Cortex of kidney (tissue), 1 donor: ENCODE measurements at places on chromosomes 3 and 15.

DNA sequence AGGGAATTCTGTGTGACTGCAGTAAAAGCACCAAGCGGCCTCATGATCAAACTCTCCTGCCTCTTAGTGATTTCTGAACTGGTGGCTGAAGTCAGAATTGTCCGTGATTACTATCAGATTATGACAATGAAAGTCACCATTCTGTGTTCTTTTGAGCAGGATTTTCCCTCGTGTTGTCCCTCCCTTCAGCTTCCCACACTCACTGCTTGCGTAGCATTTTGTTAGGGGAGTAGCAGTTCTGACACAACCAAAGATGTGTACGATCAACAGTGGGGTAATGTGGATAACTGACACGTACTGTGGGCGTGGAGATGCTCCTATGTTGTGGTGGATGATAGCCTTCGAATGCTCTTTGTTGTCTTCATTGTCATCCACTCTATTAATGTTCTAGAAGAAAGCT, 67.8 kb upstream of the ICE2 start:
- no peak for DNase-seq

DNA sequence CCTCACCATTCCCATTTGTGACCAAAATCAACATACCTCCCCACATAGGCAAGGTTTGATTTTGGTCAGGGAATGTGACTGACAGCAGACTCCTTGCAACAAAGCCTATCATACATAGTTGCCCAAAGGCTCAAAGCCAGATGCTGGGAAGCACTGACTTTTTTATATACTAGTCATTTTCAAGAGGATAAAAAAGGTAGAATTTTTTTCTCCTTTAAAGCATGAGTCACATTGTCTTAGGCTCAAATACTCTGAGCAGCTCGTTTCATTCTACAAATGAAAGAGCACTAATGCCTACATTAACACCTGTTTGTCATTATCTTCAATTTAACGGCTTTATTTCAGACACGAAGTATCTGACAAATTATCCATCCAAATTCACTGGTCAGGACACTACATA, 36.2 kb downstream of the ICE2 start:
- DNase-seq, result no peak

DNA sequence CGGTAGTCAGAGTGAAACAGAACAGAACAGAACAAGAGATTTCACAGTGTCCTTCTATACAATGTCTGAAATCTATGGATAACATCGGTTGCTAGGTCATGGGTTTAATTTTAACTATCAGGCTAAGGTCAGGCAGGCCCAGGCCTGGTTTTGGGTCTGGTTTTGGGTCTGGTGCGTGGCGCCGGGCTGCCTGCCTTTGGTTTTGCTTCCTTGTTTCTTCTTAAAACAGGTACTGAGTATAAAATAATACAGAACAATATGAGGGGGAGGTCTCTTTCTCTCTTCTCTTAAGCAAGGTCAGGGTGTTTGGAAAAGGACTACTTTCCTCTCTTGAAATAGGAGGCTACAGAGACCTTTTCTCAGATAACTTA, 1.4 kb downstream of the AEN start:
- no peak for DNase-seq

DNA sequence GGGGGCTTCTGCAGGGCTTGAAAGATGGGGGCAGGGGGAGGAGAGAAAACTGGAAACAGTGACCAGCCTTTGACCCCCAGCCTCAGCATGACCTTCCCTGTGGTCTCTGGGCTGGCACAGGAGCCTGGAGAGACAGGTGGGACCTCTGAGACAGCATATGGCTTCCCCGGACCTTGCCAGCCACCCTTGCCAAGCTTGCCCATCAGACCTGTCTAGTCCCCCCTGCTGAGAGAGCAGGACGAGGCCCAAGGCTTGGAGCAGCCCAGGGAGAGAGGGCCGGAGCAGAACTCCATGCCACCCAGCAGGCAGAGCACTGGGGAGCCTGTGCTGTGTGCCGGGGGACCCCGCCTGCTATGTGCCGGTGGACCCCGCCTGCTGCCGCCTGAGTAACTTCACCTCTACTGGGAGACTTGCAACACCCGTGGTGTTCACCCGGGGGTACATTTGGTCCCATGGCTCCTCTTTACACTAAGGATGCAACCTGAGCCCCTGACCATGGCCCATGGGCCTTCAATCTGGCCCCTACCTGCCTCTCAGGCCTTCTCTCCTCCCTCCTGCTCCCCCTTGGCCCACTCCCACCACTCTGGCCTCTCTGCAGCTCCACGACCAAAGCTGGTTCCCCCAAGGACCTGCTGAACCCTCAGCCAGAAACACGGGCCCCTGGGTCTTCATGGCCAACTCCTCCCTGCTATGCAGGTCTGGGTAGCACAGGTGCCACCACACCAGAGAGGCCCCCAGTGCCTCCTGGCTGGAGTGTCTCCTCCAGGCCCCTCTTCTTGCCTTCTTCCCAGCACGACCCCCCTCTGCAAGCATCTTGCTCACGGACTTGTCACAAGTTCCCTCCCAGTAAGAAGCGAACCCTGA, 21.1 kb upstream of the SLC41A3 start:
- DNase-seq, result no peak

DNA sequence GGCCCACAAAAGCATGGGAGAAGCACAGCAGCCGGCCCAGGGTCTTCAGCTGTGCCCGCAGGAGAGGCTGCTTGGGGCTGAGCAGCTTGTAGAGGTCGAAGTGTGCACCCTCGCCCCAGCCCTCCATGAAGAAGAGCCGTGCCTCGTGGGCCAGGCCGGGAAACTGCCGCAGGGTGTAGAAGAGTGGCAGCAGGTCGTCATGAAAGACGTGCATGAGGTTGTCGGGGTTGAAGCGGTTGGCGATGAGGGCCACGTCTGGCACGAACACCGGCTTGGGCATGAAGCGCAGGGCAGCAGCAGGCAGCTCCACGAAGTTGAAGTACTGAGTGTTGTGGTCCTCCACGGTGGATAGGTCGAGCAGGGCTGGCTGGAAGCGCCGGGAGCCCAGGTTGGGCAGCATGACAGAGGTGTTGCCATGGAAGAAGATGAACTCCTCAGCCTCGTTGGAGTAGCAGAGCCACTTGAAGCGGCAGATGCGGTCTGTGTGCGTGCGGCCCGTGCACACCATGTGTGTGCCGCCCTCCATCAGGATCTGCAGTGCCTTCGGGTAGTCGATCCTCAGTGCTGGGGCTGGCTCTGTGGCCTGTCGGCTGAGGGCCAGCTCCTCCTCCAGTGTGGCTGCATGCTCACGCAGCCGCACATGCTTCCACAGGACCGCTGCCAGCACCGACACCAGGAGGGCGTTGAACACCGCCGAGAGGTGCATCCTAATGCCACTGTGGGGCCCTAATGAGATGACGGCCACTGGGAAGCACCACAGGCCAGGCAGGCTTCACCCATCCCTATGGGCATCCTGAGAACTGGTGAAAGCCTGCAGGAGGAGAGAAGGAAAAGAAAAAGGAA, 24.9 kb downstream of the POMGNT2 start:
- no peak for DNase-seq

DNA sequence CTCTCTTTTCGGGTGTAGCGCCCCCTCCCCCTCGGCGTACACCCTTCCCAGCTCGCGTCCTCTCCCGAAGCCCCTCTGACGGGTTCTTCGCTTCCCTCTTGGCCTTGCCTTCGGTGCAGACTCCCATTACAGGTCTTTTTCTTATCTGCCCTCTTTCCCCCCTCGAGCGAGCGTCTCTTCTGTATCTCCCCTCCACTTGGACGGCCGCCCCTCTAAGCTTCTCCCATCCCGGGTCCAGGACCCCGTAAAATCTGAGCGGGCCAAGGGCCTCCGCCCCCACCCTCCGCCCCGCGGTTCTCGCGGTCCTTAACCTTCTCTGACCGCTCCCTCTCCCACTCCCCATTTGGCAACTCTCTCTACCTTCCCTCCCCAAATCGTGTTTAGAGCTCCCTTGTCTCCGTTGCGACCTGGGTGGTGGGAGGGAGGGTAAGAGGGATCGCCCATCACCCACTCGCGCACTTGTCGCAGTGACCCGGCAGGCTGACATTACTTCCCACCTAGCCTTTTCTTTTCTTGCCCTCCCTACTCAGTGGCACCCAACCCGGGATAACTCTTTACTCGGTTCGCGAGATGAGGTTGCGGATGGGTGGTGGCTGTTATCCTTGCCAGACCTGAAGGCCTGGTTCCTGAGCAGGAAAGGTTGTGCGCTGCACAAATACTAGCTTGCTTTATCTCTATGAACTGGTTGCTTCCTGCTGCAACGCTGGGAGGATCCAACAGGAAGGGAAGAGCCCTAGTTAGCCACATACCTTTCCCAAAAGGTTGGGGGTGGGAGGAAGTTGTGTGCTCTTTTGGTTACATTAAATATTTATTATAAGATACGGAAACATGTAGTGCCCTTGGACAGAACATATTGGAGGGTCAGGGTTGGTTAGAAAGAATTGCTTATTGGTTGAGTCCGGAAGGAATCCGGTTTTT, 922 bp downstream of the RAB11A start:
- DNase-seq, result no peak

GRCh38 chr3:46709721-46710120, 7.9 kb downstream of the PRSS50 start:
- DNase-seq, result no peak

GRCh38 chr3:58071480-58071971, 63.3 kb downstream of the FLNB start:
- DNase-seq, result no peak

DNA sequence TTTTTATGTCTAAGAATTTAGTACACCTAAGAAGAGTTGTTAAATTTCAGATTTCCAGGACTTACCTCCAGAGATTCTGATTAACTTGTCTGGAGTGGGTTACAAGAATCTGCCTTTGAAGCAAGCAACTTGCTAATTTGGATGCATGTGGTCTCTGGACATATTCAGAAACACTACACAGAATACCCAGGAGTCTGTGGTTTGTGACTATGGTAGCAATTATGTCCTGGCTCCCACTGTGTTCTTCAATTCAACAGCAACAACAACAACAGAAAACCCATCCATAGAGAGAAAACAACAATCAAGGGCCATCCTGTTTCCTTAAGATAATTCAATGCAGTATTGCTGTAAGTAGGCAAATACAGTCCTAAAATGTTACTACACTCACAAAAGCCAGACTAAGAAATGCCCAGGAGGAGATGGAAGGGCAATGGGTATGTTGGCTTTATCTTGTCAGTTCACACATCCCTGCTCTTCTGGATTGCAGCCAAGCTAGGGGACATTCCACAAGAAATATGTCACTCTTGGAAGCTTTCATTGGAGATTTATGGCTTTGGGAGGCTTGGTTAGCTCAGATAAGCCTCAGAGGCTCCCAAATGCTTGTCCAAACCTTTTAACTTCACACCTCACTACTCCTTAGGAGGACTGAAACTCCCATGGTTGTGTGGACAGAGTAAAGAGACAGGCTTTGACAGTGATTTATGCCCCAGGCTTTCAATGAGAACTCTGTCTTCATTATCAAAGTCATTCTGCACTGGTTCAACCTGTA, 99.4 kb upstream of the MRPL3 start:
- DNase-seq, result no peak

DNA sequence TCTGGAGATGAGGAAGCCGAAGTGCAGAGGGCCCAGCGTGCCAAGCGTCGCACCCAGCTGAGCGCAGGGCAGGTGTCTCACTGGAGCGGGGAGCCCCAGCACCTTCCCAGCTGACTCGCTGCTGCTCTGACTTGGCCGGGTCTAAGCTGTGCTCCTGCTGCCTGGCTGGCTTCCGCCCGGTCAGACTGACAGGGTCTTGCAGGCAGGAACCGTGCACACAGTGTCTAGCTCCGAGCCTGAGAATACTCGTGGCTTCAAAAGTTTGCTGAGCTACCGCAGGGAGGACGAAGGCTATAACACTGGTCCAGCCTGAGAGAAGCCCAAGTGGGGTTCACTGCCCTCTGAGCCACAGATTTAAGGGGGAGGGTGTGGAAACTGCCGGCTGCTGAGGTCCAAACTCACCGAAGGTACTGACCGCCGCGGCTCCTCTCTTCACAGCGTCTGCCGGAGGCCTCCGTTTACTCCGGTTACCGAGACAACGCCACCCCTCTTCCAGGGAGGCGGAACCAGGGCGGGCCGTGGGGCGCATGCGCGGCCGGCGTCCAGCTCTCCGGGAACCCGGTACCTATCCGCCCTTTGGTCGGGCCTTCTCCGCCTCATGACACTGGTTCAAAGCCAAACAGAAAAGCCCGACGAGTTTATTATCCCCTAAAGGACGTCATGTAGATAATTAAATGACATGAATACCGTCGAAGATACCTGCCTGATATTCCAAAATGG, at the start of gene CFAP44:
CFAP44 (minus strand) TSS at position 443 of the 720 bp plus-strand sequence. CDS start 7,829 bp downstream, outside the sequence.
- DNase-seq, result peak; percentile 76
